ENCODE measurements at places on chromosomes 7 and 10.

- DNase-seq = no peak
Observed at GRCh38 chr10:14586901-14587300, 187.8 kb downstream of the FAM107B start.

DNA sequence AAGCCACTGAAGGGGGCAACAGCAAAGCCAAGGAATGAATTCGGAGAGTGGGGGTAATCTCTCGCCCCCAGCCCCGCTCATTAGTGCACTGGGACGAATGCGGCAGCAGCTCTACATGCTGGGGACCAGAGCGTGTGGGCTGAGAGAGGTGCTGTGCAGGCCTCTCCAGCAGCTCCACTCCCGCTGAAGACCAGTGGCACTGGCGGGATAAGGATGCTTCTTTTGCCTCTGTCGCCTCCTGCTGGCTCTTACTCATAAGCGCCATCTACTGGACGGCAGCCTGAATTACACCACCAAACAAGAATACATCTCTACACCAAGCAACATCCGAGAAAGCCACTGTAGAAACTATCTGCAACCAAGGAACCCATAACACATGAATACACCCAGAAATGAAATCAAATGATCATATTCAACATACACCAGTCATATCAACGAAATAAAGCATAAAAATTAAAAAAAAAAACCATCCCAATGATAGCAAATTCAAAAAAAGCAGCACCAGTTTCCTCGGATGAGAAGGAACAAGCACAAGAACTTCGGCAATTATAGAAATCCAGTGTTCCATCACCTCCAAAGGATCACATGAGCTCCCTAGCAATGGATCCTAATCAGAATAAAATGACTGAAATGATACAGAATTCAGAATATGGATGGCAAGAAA, 79.0 kb upstream of the TMEM168 start:
- DNase-seq = no peak

GRCh38 chr7:143958781-143959180, 4.1 kb downstream of the OR2F1 start:
- no peak for DNase-seq

DNA sequence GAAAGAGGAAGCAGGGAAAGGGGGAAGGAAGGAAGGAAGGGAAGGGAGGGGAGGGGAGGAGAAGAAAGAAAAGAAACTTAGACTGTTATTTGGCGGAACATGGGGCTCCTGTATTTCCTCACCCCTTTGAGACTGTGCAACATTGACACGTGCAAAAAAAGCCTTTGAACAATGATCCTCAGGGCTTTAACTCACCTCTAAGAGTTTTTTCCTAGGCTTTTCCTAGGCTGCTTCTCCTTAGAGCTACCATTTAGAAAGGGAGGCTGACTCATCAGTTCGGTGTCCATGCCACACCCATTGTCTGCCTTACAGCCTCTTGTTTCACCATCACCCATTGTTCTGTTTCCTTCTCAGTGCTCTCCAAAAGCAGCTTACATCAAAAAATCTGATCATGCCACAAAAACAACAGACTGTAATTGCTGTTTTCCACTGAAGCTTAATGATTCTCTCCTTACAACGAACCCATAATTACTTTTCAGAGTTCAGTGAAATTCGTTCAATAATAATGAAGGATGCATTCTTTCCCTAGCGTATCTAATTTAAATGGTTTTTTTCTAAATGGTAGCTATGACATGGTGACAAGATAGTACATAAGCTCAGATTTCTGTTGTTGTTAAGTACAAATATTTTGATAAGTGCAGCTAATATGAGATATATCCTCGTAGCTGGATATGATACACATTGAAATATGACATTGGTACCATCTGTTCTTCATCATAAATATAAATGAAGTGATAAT, 90.8 kb downstream of the PRLHR start:
- peak; percentile 13 for DNase-seq

GRCh38 chr10:78700413-78700812, 368.4 kb upstream of the ZMIZ1 start:
- DNase-seq = no peak

GRCh38 chr10:46330894-46331293, 44.1 kb downstream of the ANTXRL start:
- DNase-seq = no peak

- no peak for DNase-seq
Observed at GRCh38 chr10:48768144-48768766, 83.6 kb downstream of the WDFY4 start.

GRCh38 chr7:100799037-100799896, 28.1 kb downstream of the EPHB4 start:
- no peak for DNase-seq

- DNase-seq = peak; percentile 84
Observed at GRCh38 chr10:110789604-110790433, 81.9 kb upstream of the PDCD4 start.

DNA sequence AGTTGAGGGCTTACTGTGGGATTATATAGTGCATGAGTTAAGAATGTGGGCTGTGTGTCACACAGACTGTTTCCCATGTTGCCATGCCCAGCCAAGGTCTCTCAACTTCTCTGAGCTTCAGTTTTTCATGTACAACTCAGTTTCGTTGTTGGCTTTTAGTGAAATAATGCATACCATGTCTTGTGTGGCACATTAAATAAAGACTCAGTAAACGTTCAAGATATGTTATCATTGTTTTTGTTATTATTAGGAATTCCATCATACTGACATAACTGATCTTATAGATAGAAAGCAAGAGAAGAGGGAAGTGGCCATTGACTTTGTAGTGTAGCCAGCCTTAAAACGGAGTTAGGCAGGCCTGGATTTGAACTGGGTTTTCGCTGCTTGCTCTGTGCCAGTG, 2.9 kb downstream of the CDK14 start:
- DNase-seq = no peak

- no peak for DNase-seq
Observed at GRCh38 chr7:102230593-102230992, 56.1 kb upstream of the SH2B2 start.

GRCh38 chr7:19030281-19030680, 87.2 kb downstream of the TWIST1 start:
- DNase-seq = no peak

Data from NCI-H1436 treated with DMSO at 0.1 percent for 48 hours (cell line).